Right kidney (tissue), 9 donors: ENCODE measurements at places on chromosomes 7 and 10.

GRCh38 chr10:114709984-114710383 is 51.9 kb upstream of the ABLIM1 start:
- DNase-seq = no peak

- DNase-seq = no peak
Observed at GRCh38 chr10:117339578-117339977, 35.7 kb downstream of the PDZD8 start.

DNA sequence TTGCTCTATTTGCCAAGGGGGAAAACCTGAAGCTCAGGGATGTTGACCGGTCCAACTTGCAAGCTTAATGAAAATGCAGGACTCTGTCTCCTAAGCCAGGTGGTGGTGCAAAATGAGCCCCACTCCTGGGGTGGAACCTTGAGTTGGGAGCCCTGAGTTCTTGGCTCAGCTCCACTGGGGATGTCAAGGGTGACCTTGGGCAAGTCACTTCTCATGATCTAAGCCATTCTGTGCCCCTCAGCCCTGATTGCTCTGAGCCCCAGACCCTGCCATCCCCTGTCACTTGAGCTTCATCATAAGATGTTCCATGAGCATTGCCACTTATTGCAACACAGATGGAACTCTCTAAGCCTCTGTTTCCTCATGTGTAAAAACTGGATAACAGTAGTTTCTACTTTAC is 33.9 kb downstream of the MYL10 start:
- DNase-seq = no peak

DNA sequence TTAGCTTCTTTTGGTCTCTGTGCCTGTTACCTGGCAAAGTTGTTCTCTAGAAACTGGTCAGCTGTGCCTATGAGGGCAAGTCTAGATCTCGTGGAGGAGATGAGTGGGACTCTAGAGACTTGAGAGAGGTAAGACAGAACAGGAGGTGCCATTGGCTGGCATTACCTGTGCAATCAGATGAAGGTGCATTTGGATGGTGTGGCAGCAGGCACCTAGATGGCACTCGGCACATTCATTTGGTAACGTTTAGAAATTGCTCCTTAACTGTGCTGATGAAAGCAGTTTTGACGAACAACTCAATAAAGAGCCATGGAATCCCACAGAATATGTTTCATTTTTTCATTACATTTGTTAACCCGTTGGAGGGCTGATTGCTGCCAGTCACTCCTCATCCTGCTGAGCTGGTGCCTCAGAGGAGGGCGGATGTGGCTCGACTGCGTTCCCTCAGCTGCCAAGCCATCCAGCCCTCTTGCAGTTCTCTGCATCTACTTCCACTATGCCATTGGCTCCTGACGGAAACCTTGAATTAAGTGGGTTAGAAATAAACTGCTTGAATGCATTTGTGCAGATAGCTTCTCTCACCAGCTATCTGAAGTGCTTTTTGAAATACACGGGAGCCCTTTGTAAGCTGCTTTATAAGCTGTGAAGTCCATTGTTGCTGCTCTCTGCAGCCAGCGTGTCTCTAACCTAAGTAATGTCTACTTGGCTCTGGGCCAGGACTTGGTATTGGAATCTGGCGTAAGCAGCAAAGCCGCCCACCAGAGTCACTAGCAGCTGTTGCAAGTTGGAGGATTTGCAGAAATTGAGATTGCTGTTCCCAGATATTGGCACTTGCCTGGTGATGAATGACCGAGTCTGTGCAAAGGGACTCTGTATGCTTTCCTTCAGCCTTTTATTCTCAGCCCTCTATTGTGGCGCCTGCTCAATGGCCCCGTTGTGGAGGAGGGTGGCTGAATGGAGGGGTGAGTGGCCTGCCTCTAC is 87.4 kb downstream of the LRRC4 start:
- DNase-seq = no peak

DNA sequence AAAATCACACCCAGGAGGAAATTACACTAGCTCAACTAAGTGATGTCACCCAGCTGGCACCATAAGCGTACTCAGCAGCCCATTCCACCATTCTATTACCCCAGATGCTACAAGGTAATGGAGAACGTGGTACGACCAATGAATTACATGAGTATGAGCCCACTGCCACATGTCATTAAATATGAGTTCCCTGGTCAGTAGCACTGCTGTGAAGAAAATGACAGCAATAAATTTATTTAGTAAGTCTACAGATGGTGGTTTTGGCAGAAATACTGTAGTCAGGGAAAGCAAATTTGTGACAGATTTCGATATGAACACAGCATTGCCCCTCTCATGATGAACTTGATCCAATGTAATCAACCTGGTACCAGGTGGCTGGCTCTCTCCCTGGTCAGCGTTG is 154.2 kb downstream of the VWC2 start:
- DNase-seq = no peak
